ENCODE measurements at places on chromosomes 5 and 9.

- no peak for DNase-seq
Observed at GRCh38 chr5:147223948-147224791, 10.7 kb upstream of the STK32A start.

DNA sequence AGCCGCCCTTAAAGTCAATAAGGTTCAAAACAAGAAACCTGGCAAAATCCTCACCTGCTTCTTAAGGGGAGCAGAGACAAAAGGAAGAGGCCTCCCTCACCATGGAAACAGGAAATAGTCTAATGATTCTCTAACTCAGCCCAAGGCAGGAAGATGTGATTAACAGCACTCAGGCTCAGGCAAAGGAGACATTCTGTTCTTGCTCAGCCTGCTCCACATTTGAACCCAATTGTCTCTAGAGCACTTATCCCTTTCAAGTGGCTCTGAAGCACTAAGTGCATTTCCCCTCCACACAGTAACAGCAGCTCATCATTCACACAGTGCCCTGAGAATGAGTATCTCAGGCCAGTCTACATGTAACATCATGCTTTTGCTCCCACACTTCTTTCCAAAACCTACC lies 72.3 kb downstream of the NIPSNAP3B start:
- DNase-seq = no peak

GRCh38 chr5:33827018-33827707 lies 64.6 kb downstream of the ADAMTS12 start:
- no peak for DNase-seq

- no peak for DNase-seq
Observed at GRCh38 chr9:116572095-116572748, 114.9 kb upstream of the TRIM32 start.

DNA sequence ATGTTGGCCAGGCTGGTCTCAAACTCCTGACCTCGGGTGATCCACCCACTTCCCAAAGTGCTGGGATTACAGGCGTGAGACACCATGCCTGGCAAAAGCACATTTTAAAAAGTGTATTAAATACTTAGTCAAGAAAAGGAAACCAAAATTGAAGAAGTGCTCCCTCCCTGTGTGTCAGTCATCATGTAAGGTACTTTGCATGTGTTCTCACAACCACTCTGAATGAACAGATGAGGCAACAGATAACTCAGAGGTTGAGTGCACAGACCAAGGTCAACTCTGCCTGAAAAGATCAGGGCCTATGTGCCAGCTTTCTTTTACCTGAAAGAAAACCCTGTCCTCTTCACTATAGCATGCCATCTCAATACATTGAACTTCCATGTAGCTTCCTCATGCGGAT lies 289.7 kb downstream of the MRPS30 start:
- no peak for DNase-seq

DNA sequence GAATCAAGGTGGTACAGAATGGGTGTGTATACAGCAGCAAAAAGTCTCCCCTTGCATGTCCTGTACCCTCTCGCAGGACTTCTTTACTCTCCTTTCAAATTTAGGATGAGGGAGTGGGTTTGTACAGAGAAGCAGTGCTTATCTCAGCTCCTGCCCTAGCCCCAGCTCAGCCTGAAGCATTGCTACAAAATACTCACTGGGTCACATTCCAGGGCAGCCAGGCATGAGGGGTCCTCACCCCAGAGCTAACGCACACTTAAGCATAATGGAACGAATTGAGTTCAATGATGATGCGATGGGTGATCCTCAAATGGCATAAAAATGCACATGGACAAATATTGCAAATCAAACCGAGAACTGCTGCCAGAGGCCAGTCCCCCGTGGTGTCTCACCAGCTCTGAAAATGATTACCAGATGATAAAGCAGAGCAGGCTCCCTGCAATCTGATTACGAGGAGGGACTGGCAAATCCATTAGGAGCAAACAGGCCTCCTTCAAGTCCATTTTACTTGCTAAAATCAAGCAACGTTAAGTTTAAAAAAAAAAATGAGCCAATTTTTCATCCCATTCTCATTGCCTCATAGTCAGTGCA lies 231.6 kb upstream of the TAS2R1 start:
- DNase-seq = no peak

GRCh38 chr5:172680921-172681320 lies 39.9 kb downstream of the NEURL1B start:
- DNase-seq = no peak

DNA sequence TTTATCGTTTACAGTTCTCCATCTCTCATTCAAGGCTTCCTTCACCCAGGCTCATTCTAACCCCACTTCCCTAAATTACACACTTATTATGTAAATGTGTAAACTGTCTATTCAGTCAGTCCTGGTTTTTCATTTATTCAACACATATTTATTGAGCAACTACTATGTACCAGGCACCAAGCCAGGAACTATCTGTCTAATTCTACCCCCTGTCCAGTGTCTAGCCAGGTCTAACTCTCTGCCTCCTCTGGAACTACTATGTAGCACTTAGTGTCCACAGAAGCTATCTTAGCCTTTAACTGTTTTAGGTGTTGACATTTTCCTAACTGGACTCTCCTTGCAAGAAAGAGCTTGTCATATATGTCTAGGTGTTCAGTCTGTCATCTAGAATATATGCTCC lies 56.5 kb downstream of the PDE4D start:
- no peak for DNase-seq

- DNase-seq = no peak
Observed at GRCh38 chr5:1032011-1032410, 23.4 kb downstream of the NKD2 start.

DNA sequence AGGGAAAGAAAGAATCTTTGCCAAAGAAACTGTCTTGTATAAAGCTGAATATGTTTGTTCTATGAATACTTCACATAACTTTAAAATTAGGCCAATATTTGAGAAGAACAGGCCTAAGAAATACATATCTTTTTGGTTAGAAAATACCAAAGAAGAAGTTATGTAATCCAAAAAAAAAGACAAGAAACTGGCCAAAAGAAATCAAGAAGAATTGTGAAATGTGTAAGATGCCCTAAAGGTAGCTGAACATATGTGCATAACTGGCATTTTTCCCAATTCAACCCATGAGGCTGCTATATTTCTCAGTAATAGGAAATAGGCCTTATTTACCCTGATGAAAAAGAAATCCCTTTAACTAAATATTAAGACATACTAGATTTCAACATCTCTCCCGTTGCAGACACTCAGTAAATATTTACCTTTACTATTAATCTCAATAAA lies 290.0 kb downstream of the CETN3 start:
- no peak for DNase-seq

- DNase-seq = no peak
Observed at GRCh38 chr9:33946779-33947535, 101.7 kb downstream of the UBAP2 start.

- no peak for DNase-seq
Observed at GRCh38 chr5:171288066-171288465, 21.0 kb upstream of the TLX3 start.

- no peak for DNase-seq
Observed at GRCh38 chr9:71146511-71146910, 25.1 kb upstream of the TRPM3 start.

GRCh38 chr9:135081731-135082130 lies 5.7 kb upstream of the OLFM1 start:
- no peak for DNase-seq

DNA sequence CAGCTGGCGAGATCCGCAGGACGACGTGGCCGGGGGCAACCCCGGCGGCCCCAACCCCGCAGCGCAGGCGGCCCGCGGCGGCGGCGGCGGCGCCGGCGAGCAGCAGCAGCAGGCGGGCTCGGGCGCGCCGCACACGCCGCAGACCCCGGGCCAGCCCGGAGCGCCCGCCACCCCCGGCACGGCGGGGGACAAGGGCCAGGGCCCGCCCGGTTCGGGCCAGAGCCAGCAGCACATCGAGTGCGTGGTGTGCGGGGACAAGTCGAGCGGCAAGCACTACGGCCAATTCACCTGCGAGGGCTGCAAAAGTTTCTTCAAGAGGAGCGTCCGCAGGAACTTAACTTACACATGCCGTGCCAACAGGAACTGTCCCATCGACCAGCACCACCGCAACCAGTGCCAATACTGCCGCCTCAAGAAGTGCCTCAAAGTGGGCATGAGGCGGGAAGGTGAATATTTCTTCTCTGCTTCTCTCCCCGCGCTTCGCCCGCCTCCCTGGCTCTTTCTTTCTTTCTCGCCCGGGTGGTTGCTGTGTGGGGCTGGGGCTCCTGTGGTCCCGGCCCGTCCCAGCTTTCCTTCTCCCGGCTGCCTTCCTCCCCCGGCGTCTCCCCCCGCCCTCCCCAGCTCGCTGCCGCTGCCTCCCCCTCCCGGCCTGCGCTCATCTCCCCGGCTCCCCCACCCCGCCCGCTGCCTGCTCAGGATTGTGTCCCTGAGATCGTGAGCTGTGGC lies 2.2 kb downstream of the NR2F1 start:
- DNase-seq = no peak

- no peak for DNase-seq
Observed at GRCh38 chr5:172700365-172701290, 59.6 kb downstream of the NEURL1B start.

GRCh38 chr5:57791875-57792274 lies 309.3 kb upstream of the ACTBL2 start:
- no peak for DNase-seq

- DNase-seq = no peak
Observed at GRCh38 chr9:127446713-127447415, 4.3 kb downstream of the RPL12 start.

GRCh38 chr9:83384214-83384613 lies 154.0 kb downstream of the FRMD3 start:
- no peak for DNase-seq

DNA sequence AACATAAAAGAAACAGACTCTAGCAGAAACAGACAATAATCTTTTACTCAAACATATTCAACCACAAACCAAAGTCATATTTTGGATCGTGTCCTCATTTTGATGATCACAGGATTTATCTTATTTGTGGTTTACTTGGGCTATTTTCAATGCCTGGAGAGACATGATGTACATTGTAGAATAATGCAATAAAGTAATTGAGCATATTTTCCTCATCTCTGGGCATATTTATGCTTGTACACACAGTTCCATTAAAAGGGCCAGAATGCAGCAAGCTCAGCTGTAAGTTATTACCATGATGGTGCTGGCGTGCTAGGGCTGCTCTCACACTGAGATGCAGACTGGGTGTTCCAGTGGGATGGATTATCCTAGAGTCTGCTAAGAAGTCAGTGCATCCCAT lies 456.7 kb downstream of the TLE4 start:
- DNase-seq = no peak

- no peak for DNase-seq
Observed at GRCh38 chr5:130268489-130268888, 364.2 kb downstream of the CHSY3 start.

- DNase-seq = no peak
Observed at GRCh38 chr5:13316176-13316575, 628.3 kb downstream of the DNAH5 start.

DNA sequence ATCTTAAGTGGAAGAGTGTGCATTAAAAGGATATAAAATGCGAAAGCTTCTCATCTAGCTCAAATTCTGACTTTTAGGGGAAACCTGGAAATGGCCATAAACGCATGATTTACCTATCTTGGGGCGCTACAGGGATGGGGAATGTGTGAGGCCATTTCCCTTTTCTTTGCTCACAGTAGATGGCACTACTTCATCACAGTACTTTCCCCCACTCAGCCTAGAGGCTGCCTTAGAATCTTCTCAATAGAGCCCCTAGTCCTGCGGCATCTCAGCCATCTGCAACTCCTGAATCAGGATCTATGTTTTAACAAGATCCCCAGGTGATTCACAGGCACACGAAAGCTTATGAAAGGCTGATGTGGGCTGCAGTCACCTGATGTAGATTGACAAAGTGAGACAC lies 110.8 kb downstream of the LHFPL2 start:
- DNase-seq = no peak

DNA sequence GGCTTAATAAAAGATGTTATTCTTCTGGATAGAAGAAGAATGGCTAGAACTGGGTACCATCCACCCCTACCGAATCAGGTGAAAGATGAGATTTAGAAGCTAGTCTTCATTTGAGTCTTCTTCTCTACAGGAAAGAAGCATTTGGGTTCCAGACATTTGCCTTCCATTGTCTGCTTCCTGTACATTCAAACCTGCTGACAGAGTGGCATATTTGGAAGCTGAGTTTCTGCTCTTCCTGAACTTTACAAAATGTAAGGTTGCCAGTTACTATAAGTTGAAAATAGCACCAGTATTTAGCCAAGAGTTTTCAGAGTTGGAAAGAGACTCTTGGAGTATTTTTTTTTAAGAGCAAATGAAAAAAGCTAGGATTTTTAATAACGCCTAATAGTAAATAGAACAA lies 525.4 kb upstream of the TLE4 start:
- DNase-seq = no peak

- DNase-seq = no peak
Observed at GRCh38 chr5:64585646-64586045, 79.8 kb downstream of the RGS7BP start.
